ENCODE measurements at places on chromosomes 6 and 20. TPM values are rescaled to one million over a fixed set of nuclear protein-coding genes. Genes with fewer than 3 reads are reported as not detected.

The MAPK13 gene
- 0.69 TPM for polyA plus RNA-seq

The DACT2 gene
- not detected for polyA plus RNA-seq

The TRIM26 gene
- 7.5 TPM for polyA plus RNA-seq

The PRSS16 gene
- 6.3 TPM for polyA plus RNA-seq

The ZNF451 gene
- 19.8 TPM for polyA plus RNA-seq

The DEFB124 gene
- not detected for polyA plus RNA-seq

The L3MBTL1 gene
- polyA plus RNA-seq = 3.1 TPM

The MAFB gene
- 1.7 TPM for polyA plus RNA-seq

The KHDRBS2 gene
- 20.7 TPM for polyA plus RNA-seq

The RSPH9 gene
- polyA plus RNA-seq = not detected

The LTA gene
- not detected for polyA plus RNA-seq

All from Purkinje cell (primary cell).